ENCODE measurements at places on chromosomes 16 and 17.
A peak's percentile ranks its signal among the peaks of the same experiment; 100 is the strongest.

DNA sequence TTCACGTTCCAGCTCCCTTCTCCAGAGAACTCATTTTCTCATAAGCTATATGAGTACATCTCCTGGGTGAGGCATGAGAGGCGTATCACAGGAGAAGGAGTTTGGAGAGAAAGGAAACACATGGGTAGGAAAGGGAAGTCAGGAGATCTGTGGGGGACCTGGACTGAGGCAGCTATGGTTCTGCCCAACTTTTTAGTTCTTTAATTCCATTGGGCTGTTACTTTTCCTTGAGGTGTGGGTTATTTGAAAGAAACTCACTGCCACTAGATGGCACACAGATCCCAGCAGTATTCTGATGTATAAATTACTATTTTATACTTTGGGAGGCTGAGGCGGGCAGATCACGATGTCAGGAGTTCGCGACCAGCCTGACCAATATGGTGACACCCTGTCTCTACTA is 63.6 kb downstream of the NUP93 start:
- DNase-seq: peak; percentile 50

DNA sequence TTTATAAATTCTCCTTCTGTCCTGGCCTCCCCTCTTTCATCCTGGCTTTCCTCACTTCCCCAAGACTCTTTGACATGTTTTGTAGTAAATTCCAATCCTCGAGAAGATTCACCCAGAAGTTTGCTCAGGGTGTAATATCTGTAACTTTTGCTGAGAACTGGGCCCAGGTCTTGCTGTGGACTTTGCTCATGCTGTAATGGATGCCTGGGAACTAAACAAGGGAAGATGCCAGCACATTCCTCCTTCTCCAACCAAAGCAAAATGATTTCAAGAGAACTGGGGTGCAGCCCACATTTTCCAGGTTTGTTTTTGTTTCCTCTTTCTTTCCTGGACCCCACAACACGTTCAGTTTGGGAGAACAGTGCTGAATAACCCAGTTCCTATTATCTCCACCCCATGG is 6.6 kb upstream of the SALL1 start:
- no peak for DNase-seq

- no peak for DNase-seq
Observed at GRCh38 chr16:85730186-85730465, 20.8 kb downstream of the C16orf74 start.

GRCh38 chr17:1590029-1590746 is 27.6 kb upstream of the PITPNA start:
- DNase-seq: peak; percentile 85

- DNase-seq: peak; percentile 89
Observed at GRCh38 chr17:73710095-73710592, 65.9 kb upstream of the SDK2 start.

DNA sequence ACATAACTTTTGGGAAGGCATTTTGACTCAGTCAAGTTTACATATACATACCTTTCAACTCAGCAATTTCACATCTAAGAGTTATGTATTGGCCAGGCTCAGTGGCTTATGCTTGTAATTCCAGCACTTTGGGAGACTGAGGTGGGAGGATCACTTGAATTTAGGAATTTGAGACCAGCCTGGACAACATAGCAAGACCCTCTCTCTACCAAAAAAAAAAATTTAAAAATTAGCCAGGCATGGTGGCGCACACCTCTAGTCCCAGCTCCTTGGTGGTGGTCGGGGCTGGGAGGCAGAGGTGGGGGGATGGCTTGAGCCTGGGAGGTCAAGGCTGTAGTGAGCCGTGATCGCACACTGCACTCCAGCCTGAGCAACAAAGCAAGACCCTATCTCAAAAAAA is 79.3 kb downstream of the AATF start:
- no peak for DNase-seq

DNA sequence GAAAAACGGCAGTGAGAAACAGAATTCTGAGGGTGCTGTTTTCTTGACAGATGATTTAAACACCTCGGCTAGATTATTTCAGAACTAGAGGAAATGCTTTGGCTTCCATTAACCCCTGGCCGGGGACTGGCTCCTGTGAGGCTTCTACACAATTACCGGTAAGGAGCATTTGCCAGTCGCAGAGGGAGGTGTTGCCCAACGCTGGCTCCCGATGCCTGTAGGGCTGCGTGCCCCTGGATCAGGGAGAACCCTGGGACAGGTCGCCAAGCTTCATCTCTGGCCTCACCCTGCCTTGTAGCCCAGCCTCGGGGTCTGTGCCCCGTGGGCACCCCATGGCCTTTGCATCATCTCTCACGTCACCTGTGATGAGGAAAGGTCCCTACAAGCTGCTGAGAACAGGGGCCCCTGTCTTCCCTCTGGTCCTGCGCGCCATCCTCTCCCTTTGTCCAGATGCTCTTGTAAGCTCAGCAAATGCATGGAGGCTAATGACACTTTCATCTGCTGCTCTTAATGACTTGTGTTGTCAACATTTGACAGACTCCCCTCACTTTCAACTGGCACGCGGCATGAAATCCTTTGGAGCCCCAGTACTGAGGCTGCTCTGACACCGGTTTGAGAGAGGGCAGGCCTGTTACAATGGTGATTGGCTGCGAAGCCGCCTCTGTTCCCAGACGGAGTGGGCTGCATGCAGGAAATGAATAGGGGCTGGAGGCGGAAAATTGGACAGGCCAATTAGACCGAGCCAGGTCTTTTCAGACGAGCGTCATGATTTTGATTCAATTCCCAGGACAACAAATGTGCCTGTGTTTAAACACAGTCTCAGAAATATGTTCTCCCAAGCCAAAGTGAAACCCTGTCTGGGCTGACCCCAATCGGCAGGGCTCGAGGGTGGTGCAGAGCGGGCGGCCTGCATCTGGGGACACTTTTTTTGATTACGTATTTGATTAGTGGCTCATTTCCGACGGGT is 85.5 kb upstream of the DOC2B start:
- peak; percentile 79 for DNase-seq

DNA sequence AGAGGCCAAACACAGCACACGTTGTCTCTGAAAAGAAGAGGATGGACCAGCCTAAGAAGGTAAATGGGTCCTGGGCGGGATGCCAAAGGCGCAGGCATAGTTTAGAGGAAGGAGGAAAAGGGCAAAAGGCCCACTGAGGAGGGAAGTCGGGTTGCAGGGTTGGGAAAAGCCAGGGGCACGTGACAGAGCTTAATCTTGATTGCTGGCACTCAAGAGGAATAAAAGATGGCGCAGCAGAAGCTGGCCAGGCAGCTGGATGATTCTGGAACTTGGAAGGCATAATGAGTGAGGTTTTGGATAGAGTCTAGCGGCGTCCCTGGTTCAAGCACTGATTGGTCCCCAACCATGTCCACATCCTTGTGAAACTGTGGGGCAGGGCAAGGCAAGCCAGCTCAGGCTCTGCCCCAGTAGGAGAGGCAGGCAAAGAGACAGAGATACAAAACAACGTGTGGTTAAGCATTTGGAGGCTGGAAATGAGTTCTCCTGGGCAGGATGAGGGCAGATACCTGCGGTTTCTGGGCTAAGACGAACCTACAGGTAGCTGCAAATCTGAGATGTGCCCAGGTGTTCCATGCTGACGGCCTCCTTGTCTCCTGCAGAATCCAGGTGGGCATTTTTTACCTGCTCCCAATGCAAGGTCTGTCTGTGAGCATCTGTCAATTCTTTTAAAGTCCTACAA is 52.7 kb upstream of the CIBAR2 start:
- no peak for DNase-seq

GRCh38 chr16:60107871-60108270 is 1373.8 kb upstream of the GOT2 start:
- DNase-seq: no peak

- DNase-seq: peak; percentile 42
Observed at GRCh38 chr17:28720247-28720996, 637 bp downstream of the RPL23A start.

DNA sequence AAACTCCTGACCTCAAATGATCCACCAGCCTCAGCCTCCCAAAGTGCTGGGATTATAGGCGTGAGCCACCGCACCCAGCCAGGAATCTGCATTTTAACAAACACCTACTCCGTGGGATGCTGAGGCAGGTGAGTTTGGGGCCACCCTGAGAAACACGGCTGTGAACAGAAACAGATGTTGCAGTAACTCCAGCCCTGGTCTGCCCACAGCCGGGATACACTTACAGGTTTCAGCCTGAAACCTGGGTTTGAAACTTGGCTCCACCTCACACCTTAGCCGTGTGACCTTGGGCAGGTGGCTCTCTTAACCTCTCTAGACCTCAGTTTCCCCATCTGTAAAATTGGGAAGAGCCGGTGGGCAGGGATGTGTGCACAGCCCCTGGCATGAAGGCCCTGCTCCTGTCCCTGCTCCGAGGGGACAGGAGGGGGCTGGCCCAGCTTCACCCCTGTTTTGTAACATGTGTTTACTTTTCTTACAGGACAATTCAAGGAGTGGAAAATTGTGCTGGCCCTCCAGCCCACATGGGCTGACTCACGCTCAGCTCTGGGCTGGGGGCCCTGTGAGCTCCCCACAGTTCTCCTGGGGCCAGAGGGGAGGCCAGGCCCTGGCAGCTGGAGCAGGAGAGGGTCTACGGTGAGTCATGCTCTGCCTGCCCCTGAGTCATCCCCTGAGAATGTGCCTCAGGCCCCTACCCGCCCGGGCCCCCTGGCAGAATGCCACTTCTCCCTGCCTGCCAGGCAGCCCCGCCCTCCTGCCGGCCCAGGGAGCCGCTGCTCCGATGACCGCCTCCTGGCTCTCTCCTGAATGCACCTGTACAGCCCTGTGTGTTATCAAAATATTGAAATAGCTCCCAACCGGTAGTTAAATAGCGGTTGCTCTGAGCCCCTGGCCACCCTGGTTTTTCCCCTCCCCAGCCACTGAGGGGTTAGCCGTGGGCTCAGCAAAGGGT is 7.7 kb upstream of the PPL start:
- peak; percentile 94 for DNase-seq

- no peak for DNase-seq
Observed at GRCh38 chr17:49795372-49795771, 6.9 kb downstream of the KAT7 start.

- DNase-seq: no peak
Observed at GRCh38 chr17:11953924-11954323, 43.4 kb downstream of the ZNF18 start.

DNA sequence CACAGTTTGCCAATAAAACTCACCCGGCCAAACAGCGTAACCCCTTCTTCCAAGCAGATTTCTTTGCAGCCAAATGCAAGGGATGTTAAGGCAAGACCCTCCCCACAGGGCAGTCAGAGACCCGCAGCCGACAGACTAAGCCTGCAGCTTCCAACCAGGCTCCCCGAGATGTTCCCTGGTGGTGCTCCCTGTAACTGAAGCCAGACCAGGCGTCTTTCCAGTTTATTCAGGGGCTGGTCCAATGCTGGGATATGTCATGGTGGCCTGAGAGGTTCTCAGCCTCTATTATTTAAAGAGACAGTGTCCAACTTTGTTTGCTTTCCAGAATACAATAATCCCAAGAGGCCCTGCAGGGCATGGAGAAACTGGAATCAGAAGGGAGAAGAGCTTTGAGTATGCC is at the start of gene PMP22:
TSS of gene PMP22 (minus strand) at position 196 of the 400 bp plus-strand sequence. CDS start 4,599 bp downstream, outside the sequence.
- DNase-seq: peak; percentile 75

DNA sequence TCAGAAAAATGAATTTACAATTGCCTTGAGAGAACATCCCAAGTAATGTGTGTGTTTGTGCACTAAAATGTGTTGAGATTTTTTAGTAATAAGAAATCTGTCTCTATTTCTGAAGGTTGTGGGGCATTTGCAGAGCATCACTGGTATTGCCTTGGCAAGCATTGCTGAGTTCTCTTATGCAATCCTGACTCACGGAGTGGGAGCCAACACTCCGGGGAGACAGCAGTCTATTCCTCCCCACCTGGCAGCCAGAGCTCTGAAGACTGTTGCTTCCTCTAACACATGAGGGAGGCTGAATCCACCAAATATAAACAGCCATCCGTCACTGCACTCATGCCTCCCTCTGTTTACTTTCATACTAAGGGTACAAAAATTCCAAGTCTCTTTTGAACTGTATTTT is 10.6 kb downstream of the CNTD1 start:
- DNase-seq: no peak

GRCh38 chr17:44875761-44876160 is 23.5 kb downstream of the EFTUD2 start:
- DNase-seq: no peak

DNA sequence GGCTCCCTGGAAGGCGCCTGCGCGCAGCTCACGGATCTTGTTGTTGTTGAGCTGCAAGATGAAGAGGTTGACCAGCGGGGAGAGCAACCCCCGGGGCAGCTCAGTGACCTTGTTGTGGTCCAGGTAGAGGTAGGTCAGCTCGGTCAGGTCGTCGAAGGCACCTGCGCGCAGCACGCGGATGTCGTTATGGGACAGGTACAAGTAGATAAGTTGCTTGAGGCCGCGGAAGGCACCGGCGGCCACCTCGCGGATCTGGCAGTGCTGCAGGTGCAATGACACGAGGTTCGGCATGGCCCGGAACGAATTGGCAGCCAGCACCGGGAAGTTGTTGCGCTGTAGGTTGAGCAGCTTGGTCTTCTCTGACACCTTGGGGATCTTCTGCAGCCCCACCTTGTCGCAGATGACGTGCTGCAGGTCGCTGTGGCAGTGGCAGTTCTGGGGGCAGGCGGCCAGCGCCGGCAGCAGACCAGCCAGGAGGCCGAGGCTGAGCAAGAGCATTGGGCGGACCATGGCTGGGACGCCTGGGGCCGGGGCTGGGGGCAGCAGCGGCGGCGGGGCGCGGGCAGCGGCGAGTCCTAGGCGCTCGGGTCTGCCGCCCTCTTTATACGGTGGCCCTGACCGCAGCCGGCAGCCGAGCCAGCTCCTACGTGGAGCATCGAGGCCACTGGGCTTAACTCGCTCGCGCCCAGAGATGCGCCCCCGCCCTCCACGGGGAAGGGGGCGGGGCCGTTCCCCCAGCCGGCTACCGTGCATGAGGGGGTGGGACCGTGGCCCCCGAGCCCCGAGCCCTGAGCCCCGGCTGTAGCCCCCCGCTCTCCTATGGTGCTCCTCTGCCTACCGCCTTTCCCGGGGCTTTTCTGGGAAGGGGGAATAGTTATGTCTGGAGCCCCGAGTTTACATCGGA is at the start of gene CHAD:
TSS of gene CHAD (minus strand) at position 577 of the 904 bp plus-strand sequence. CDS start at position 510, 67 bp downstream.
- peak; percentile 66 for DNase-seq

DNA sequence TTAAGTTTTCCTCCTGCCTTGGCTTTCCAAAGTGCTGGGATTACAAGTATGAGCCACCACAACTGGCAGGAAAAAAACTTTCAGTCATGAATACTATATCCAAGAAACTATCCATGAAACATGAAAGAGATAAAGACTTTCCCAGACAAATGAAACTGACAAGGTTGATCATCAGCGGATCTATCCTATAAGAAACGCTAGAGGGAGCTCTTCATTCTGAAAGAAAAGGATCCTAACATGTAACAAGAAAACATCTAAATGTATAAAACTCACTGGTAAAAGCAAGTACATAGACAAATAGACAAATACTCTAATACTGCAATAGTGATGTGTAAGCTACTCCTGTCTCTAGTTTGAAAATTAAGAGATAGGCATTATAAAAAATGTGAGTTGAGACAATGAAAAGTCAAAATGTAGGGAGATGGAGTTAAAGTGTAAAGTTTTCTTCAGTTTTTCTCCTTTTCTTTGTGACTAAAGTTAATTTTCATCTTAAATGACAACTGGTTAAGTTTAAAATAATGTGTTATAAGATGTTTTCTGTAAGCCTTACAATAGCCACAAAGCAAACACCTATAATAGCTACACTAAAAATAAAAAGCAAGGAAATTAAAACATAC is 79.6 kb upstream of the TEKT1 start:
- DNase-seq: peak; percentile 39

- peak; percentile 62 for DNase-seq
Observed at GRCh38 chr17:65495122-65496055, 66.1 kb downstream of the AXIN2 start.

Measured in stomach (tissue), 19 donors.